H9 (cell line): ENCODE measurements at places on chromosomes 5 and 9. TPM values are rescaled to one million over a fixed set of nuclear protein-coding genes. Genes with fewer than 3 reads are reported as not detected.
A peak's percentile ranks its signal among the peaks of the same experiment; 100 is the strongest.

TMEM171 gene
- total RNA-seq = 0.42 TPM in 2 replicates

MYOT gene
- not detected in 2 replicates for total RNA-seq

NR2F1 gene
- not detected in 2 replicates for total RNA-seq

OR1Q1 gene
- not detected in 2 replicates for total RNA-seq

PTPN3 gene
- 2.2 and 2.6 TPM in 2 replicates for total RNA-seq

SNCAIP gene
- total RNA-seq = 2.6 and 3.0 TPM in 2 replicates

PCDHB7 gene
- 0.42 and 0.52 TPM in 2 replicates for total RNA-seq

MATR3 gene
- 267 and 278 TPM in 2 replicates for total RNA-seq

BRINP1 gene
- 12.4 and 14.0 TPM in 2 replicates for total RNA-seq

TRPM6 gene
- 0.57 and 0.86 TPM in 2 replicates for total RNA-seq

CRHBP gene
- total RNA-seq = not detected in 2 replicates

FCN1 gene
- not detected in 2 replicates for total RNA-seq

SPAAR gene
- total RNA-seq = 0.26 TPM in 1 of 2 replicates, not detected in the other

DNA sequence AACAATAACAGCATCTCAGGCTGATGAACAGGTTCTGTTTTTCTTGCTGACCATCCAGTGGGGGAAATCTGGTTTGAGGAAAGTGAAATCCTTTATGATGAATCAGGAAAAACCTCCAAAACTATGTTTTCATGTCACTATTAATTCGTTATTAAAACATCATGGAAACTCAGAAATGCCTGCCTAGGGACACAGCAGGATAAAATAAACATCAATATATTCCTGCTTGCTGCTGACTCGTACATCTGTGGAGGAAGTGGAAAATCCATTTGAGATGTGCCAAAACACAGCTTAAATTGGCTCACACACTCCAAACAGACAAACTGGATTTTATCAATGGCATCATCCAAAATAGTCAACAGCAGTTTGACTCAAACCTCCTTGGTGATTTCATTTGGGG, 53.0 kb downstream of the TEK start:
- no peaks in the 10 kb centered on the region for H3K36me3 ChIP-seq
- no peak overlapping the region for H3K4me3 ChIP-seq
- H3K27me3 ChIP-seq = no peaks in the 10 kb centered on the region
- H3K27ac ChIP-seq = no peak overlapping the region
- H3K4me1 ChIP-seq = peaks cover 2% of the 10 kb centered on the region; the same call in 1 of the 2 replicates

DNA sequence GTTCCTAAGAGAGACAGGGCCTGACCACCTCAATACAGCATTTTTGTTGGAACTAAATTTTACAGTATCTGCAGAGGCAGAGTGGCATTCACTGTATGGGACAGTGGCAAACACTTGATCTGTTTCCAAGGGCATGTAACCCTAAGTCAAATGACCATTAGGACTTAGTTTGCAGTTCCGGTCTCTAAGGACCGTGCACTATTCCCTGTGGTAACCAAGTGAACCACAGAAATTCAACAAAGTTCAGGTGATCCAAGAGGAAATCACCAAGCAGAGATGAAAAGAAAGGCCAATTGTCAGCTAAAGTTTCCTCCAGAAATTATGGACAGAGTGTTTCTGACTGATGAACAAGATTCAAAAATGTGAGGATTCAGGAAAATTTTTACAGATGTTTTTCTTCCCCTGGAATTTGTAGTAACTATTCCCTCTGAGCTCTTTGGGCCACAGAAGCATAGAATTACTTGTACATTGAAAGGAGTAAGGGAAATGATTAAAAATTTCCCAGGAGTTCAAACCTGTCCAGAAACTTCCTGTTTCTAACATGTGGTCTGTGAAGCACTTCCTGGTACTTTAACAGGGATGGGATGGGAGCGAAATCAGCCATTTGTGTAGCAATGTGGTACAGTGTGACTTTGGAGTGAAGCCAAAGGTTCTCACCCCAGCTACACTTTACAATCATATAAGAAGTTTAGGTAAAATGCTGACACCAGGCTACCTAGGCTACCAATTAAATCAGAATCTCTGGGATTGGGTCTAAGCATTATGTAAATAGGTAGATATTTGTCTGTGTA, 266.1 kb upstream of the MAP3K1 start:
- H3K4me3 ChIP-seq = no peak overlapping the region
- no peaks in the 10 kb centered on the region for H3K36me3 ChIP-seq
- H3K4me1 ChIP-seq = no peaks in the 10 kb centered on the region
- no peaks in the 10 kb centered on the region for H3K27me3 ChIP-seq
- H3K27ac ChIP-seq = no peak overlapping the region

GRCh38 chr9:129854588-129855110, 19.4 kb downstream of the USP20 start:
- peaks cover 55% of the 10 kb centered on the region for H3K36me3 ChIP-seq
- H3K27ac ChIP-seq = no peak overlapping the region
- no peaks in the 10 kb centered on the region for H3K4me1 ChIP-seq
- no peak overlapping the region for H3K4me3 ChIP-seq

GRCh38 chr5:78560000-78560855, 88.3 kb downstream of the LHFPL2 start:
- H3K36me3 ChIP-seq = peaks cover 20% of the 10 kb centered on the region
- H3K27me3 ChIP-seq = no peaks in the 10 kb centered on the region

GRCh38 chr5:17928581-17928981, 294.3 kb downstream of the TAF11L14 start:
- no peak for DNase-seq
- no peak overlapping the region for H3K4me3 ChIP-seq
- H3K36me3 ChIP-seq = peaks cover 2% of the 10 kb centered on the region; the same call in 1 of the 2 replicates
- no peak overlapping the region for H3K27ac ChIP-seq
- no peaks in the 10 kb centered on the region for H3K27me3 ChIP-seq
- H3K4me1 ChIP-seq = no peaks in the 10 kb centered on the region

- no peak overlapping the region for H3K27ac ChIP-seq
- no peaks in the 10 kb centered on the region for H3K27me3 ChIP-seq
- no peak overlapping the region for H3K4me3 ChIP-seq
- no peaks in the 10 kb centered on the region for H3K36me3 ChIP-seq
- no peak for DNase-seq
Observed at GRCh38 chr5:61132559-61132958, 29.7 kb downstream of the SMIM15 start.

GRCh38 chr9:126096340-126096739, 230.3 kb upstream of the MVB12B start:
- no peaks in the 10 kb centered on the region for H3K27me3 ChIP-seq
- no peaks in the 10 kb centered on the region for H3K4me1 ChIP-seq
- H3K36me3 ChIP-seq = no peaks in the 10 kb centered on the region
- no peak overlapping the region for H3K27ac ChIP-seq

GRCh38 chr5:163433271-163433670, 4.1 kb upstream of the CCNG1 start:
- H3K36me3 ChIP-seq = peaks cover 4% of the 10 kb centered on the region
- H3K27ac ChIP-seq = no peak overlapping the region
- 0 out of 2 replicates have a peak, but pooled peaks cover 3% of the 10 kb centered on the region for H3K4me1 ChIP-seq
- no peak for DNase-seq
- no peaks in the 10 kb centered on the region for H3K27me3 ChIP-seq

- no peak overlapping the region for H3K27ac ChIP-seq
- peak; percentile 12 for DNase-seq
- no peaks in the 10 kb centered on the region for H3K27me3 ChIP-seq
- H3K4me1 ChIP-seq = no peaks in the 10 kb centered on the region
- H3K4me3 ChIP-seq = no peak overlapping the region
Observed at GRCh38 chr5:1431021-1431811, 14.0 kb downstream of the SLC6A3 start.

- H3K27ac ChIP-seq = no peak overlapping the region
- H3K4me1 ChIP-seq = no peaks in the 10 kb centered on the region
- no peak overlapping the region for H3K4me3 ChIP-seq
- H3K27me3 ChIP-seq = no peaks in the 10 kb centered on the region
Observed at GRCh38 chr5:55370291-55370925, 62.6 kb downstream of the MTREX start.

GRCh38 chr9:99050292-99050911, 54.5 kb upstream of the TGFBR1 start:
- no peak overlapping the region for H3K4me3 ChIP-seq
- no peak for DNase-seq
- H3K4me1 ChIP-seq = no peaks in the 10 kb centered on the region

GRCh38 chr9:94837404-94837803, 110.9 kb downstream of the AOPEP start:
- H3K27me3 ChIP-seq = no peaks in the 10 kb centered on the region
- peaks cover 6% of the 10 kb centered on the region; the same call in 1 of the 2 replicates for H3K36me3 ChIP-seq
- no peaks in the 10 kb centered on the region for H3K4me1 ChIP-seq

- no peak for DNase-seq
- no peaks in the 10 kb centered on the region for H3K27me3 ChIP-seq
- H3K4me1 ChIP-seq = no peaks in the 10 kb centered on the region; the same call in 1 of the 2 replicates
- H3K27ac ChIP-seq = no peak overlapping the region
- no peaks in the 10 kb centered on the region; the same call in 2 of the 3 replicates for H3K36me3 ChIP-seq
Observed at GRCh38 chr5:8826508-8826907, 719.4 kb downstream of the SEMA5A start.

- DNase-seq = no peak
- no peak overlapping the region for H3K4me3 ChIP-seq
- no peaks in the 10 kb centered on the region for H3K4me1 ChIP-seq
- no peaks in the 10 kb centered on the region for H3K36me3 ChIP-seq
- no peak overlapping the region for H3K27ac ChIP-seq
Observed at GRCh38 chr5:174210596-174211276, 165.2 kb downstream of the NSG2 start.

GRCh38 chr9:108017671-108018070, 528.1 kb upstream of the KLF4 start:
- no peak overlapping the region for H3K27ac ChIP-seq
- no peaks in the 10 kb centered on the region for H3K27me3 ChIP-seq
- no peak for DNase-seq
- no peak overlapping the region for H3K4me3 ChIP-seq
- H3K36me3 ChIP-seq = no peaks in the 10 kb centered on the region

DNA sequence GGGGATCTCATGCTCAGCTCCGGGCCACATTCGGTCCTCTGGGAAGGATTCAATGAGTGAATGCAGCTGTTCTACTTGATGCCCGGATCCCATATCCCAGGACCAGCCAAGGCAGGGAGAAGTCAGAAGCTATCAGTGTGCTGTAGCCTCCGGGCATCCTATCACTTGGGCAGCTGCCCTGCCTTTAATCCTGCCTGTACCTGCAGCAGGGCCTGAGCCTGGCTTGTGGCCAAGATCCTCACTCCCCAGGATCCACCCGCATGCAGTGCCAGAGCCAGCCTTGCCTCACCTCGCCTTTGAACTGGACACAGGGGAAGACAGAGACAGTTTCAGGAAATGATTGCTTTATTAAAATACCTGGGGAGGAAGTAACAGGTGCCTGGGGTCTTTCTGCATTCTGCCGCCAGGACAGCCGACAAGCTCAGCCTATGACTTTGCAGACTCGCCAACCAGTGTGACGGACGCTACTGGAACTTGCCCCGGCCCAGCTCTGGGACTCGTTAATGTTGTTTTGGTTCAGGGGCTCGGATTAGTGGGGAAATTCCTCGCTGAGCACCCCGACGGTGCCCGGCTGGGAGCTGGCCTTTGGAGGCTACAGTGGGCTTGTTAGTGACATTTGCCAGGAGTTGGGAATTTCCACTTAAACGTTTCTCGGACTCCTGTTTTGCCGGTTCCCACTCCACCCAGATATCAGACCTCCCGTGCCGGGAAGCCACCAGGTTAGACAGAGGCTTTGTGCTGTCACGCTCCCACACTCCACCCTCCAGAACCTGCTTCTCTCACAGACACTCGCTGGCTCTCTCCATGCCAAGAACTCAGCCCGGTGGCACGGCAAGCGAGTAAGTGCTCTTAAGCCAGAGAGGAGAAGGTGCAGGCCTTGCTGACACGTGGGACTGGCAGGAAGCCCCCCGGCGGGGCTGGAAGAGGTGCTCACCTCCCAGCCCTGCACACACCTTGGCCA, 721 bp downstream of the PTGES start:
- H3K27me3 ChIP-seq = no peaks in the 10 kb centered on the region
- DNase-seq = no peak
- H3K36me3 ChIP-seq = no peaks in the 10 kb centered on the region
- H3K4me3 ChIP-seq = peak overlapping the region; percentile 61; the same call in 2 of the 3 replicates
- H3K27ac ChIP-seq = no peak overlapping the region

DNA sequence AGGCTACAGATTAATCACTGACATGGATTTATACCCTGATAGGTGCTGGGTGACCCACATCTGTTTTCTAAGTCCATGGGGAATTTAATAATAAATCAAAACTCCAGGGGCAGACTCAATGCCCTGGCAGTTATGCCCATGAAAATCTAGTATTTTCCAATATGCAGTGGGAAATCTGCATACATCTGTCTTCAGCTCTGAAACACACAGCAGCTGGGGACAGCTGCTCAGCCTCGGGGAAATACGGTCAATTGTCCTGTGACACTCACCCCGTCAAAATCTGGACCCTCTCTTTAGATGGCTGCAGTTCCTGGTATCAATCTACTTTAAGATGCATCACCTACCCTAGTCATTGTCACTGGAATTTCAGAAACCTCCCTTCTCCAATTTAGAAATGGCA, 12.7 kb upstream of the C1QTNF3 start:
- H3K4me1 ChIP-seq = no peaks in the 10 kb centered on the region
- peaks cover 6% of the 10 kb centered on the region for H3K36me3 ChIP-seq
- H3K27ac ChIP-seq = no peak overlapping the region
- no peak overlapping the region for H3K4me3 ChIP-seq
- DNase-seq = no peak
- H3K27me3 ChIP-seq = no peaks in the 10 kb centered on the region

GRCh38 chr5:76691467-76692273, 24.3 kb upstream of the F2R start:
- no peak for DNase-seq
- H3K27me3 ChIP-seq = no peaks in the 10 kb centered on the region
- H3K4me1 ChIP-seq = no peaks in the 10 kb centered on the region
- H3K27ac ChIP-seq = no peak overlapping the region

DNA sequence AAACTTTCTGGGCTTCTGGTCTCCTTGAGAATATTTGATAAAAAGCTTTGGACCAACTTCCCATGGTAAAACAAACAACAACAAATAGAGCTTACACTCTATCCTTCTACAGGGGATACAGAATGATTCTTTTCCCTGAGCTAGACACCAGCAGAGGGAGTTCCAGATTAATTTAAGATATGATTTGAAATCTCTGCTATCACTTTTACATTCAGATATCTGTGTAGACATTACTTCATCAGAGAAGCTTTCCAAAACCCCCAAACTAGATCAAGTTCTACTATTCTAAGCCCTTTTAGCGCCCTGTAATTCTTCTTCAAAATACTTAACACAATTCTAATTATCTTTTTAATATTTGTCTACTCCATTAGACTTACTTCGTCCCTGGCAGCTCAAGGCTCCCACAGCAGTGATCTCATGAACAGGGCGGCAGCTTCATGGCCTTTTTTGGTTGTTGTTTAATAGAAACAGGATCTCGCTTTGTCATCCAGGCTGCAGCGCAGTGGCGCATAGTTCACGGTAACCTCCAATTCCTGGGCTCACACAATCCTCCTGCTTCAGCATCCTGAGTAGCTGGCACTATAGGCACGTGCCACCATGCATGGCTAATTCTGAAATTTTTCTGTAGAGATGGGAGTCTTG, 955 bp upstream of the GALNT12 start:
- H3K27ac ChIP-seq = no peak overlapping the region
- no peak overlapping the region for H3K4me3 ChIP-seq
- no peak for DNase-seq
- no peaks in the 10 kb centered on the region for H3K27me3 ChIP-seq
